Stimulated activated CD8-positive, alpha-beta memory T cell treated with anti-CD3 and anti-CD28 coated beads, Interleukin-15, amount 100 ng/mL, for 24 hours (primary cell): ENCODE measurements at places on chromosomes 12 and 14.

DNA sequence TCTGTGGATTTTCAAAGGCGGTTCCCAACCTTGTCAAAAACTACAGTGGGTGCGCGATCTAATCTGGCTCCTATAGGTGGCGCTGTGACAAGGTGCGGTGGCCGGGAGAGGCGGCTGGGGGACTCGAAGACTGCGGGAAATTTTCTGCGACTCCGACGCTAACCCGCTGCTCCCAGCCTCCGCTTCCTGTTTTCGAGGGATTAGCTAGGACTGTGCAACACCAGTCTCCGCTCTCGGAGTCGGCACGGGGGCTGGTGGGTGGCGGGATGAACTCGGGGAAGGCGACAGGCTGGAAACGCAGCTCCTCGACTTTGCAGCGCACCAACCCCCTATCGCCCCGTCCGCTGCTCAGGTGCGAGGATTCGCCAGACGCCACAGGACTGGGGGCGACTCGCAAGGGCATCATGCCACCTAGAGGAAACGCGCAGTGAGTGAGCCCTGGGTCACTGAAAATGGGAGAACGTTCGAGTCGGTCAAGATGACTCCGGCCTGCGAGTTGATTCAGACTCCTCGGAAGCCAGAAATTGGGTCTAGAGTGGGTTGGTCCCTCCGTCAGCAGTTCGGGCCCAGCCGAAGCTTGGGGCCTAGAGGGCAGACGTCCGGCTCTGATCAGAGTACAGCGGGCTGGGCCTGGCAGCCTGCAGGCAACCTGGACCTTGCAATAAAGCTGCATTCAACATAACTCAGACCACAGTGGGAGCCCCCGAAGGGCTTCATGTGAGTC, 5.5 kb upstream of the PAX9 start:
- DNase-seq, result no peak

GRCh38 chr14:55921511-55921910, 196.7 kb upstream of the PELI2 start:
- DNase-seq, result no peak

DNA sequence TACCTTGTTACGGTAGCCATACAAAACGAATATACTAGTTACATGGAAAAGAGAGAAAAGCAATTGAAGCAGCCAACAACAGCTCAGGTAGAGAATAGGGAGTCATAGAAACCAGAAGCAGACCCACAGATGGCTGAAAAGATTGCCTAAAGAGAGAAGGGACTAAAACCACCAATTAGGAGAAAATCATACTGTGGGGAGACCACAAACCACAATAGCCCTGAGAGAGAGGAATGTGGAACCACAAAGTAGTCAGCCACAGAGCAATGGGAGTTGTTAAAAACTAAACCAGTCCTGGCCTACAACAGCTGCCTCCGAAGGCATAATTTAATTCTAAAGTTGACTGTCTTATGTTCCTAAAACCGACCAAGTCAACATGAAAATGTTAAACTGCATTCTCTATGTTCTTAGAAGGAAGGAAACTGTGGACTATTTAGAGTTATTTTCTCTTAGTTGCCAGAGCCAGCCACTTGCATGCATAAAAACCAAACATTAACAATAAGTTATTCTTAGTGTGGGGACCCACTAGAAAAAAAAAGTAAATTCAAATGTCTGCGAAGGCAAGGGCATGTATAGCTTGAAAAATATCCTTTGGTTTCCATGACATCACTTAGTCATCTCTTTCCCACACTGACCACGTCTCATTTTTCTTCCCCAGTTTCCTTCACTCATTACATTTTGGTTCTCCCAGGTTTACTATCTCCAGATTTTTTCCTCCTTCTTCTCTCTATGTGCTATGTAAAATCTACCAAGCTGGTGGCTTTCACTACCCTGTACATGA, 398.1 kb downstream of the NOVA1 start:
- DNase-seq, result no peak

DNA sequence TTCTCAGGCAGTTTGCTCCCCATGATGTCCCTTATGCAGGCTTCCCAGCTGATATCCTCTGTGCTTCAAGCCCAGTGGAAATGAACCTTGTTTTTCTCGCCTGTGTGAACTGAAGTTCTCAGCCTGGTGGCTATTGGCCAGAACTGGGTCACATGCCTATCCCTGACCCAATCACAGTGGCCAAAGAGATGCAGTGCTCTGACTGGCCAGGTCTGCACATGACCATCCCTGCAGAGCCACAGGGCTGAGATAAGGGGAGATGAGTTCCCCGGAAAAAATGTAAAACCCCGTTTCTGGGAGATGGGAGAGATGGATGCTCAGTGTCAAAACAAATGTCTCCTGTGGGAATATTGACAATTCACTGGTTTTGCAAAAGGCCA, 34.7 kb upstream of the FZD10 start:
- DNase-seq, result no peak

GRCh38 chr12:64097366-64098105, 124.6 kb downstream of the KICS2 start:
- no peak for DNase-seq

- DNase-seq, result no peak
Observed at GRCh38 chr12:1633459-1633858, 4.4 kb downstream of the WNT5B start.

DNA sequence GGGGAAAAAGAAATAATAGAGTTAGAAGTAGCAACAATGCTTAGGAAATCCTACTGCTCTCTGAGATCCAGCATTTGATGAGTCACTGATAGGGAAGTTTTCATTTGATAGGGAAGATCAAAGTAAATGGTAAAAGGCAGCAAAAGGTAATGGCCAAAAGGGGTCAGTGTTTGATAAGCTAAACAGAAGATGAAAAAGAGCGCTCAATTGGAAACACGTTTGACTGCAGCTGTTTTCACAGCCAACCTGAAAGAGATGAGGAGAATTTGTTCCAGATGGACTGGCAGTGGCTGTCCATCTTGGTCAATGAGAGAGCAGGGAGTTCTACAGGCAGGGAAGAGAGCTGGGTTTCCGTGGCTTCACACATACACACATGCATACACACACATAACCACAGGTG, 264.2 kb downstream of the TMEM132C start:
- DNase-seq, result no peak

- DNase-seq, result no peak
Observed at GRCh38 chr14:73700325-73700724, 13.9 kb downstream of the PNMA1 start.

DNA sequence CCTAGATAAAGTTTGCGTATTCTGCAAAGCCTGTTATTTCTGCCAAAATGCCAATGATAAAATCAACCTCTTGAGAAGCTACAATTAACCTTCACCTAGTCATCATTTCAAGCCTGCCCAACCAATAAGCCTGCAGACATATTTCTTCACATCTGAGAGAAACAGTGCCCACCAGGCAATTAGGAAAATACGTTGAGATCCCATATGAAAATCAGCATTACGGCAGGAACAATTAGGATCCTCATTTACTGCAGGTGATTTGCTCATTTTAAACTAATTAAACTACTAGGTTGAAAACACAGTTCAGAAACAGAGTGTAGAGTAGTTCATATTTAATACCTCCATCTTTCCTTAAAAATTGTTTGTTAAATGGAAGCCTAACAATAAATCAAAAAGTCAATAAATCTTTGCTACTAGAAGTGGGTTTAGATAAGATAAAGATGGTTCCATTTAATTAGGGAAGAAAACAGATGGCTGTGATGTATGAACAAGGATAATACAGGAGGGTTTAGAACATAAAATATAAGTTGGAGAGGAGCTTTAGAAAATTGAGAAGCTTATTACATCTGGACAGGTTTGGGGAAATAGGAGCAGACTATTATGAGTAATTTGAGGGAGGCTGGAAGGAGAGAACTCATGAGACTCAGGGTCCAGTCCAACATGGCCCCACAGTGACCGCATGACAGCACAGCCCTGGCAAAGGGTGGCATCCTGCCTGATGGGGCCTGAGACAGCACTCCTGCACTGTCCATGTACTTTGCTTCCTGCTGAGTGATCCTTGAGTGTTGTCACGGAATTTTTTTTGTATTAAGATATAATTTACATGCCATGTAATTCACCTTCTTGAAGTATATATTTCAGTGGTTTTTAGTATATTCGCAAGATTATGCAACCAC, 26.9 kb upstream of the PYGL start:
- no peak for DNase-seq

GRCh38 chr14:100850841-100851585, 25.1 kb downstream of the MEG3 start:
- peak; percentile 71 for DNase-seq

GRCh38 chr12:160858-161257, 53.1 kb downstream of the SLC6A12 start:
- DNase-seq, result no peak

DNA sequence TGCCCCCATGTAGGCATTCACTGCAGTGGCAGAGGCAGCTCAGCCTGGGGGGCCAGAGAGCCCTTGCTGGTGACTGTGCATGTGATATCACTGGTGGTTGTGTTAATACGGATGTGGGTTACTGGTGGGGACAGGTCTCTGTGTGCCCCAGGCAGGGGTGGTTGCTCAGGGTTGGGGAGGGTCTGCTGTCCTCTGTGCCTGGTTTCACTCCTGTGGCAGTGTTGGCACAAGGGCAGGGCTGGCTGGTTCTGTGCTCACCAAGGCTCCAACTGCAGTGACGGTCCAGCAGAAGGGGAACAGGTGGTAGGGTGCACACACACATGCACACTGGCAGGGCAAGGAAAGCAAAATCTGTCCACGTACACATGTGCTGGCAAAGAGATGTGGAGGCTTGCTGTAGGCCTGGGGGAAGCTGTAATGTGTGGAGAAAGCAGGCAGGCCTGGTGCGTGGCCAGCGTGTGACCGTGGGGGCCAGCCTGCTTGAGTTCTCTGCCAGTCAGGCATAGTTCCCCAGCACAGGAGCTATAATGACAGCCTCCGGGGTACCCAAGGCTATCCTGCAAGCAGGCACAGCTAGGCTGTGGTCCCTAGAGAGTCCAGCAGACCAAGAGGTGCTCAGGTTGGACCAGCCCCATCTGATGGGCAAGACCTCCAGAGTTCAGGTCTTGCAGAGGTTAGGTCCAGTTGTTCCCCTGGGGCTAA, 254.6 kb downstream of the FBXL14 start:
- DNase-seq, result no peak

GRCh38 chr12:71036526-71036925, 116.0 kb upstream of the PTPRR start:
- no peak for DNase-seq

DNA sequence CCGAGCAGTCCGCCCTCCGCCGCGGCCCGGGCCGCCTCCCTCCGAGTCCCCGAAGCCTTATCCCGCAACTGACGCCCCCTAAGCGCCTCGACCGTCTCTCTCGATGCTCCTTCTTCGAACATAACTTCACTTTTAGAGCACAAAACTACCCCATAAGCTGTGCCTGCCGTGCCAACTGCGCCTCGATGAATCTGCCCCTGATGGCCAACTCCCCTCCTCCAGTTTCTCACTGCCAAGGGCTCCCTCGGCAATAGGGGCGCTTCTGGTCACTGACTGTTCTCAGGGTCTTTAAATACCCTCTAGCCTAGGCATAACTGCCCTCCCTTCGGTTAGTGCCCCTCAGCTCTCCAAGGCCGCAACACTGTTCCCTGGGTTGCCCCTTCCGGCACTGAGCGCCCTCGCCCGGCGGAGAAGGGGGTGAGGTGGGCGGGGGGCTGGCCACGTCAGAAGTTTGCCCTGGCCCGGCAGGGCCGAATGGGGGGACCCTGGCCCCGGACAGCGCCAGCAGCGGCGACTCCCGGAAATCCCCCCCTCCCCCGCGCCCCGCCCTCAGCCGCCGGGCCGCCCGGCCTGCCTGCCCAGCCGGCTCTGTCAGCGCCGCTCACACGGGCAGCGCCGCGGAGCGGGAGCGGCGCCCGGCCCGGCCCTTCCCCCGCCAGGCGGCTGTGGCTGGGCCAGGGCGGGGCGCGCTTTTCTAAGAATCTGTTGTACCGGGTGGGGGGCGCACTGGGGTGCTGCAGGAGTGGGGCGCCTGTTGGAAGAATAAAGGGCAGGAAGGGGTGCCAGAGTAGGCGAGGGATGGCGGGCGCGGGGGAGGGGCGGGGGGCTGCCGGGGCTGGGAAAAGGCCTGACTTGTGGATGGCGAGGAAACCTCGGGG, 10.6 kb downstream of the RARG start:
- DNase-seq, result no peak

- DNase-seq, result peak; percentile 34
Observed at GRCh38 chr12:111444925-111445725, 39.4 kb downstream of the SH2B3 start.

DNA sequence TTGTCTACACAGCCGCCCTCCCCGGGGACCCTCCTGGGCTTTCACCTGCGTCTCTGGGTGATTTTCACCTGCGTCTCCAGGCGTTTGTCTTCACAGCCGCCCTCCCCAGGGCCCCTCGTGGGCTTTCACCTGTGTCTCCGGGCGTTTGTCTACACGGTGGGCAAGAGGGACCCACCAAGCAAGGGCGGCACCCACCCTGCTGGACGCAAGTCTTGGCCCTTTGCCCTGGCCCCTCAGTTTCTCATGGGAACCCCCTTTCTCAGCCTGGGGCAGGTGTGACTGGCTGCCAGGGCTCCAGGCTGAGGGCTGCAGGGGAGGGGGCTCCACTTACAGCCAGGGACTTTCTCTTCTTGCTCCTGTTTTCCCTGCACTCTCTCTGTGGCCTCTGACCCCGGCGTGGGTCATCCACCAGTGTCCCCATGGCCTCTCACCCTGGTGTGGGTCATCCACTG, 68.6 kb upstream of the GALNT9 start:
- no peak for DNase-seq

- DNase-seq, result no peak
Observed at GRCh38 chr14:92475451-92476187, 38.0 kb upstream of the RIN3 start.

DNA sequence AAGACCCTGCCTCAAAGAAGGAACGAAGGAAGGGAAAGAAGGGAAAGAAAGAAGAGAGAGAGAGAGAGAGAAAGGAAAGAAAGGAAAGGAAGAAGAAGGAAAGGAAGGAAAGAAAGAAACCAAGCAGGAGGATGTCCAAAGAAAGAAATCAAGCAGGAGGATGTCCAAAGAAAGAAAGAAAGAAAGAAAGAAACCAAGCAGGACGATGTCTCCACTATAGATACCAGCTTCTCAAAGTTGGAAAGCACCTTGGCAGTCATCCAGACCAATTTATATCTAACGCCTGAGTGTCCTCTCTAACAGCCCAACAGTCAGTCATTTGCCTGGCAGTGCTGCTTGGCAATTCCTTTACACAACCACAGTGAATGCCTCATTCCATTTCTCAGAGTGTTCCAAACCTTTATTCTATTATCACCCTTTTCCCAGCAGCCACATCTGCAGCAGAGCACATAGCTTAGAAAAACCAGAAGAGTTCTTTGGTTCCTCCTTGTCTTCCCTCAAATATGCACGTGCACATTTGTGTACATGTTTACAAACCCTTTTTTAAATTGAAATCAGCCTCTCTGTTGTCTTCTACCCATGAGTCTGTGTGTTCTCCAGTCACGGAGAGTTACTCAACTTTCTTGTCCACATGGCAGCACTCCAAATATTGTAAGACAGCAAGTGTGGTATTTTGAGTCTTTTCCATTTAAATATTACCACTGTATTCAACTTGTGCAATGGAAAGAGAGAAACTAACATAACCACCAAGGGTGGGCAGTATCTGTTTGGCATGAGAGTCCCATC, 138.4 kb downstream of the STXBP6 start:
- DNase-seq, result no peak
